ENCODE measurements at places on chromosomes 7 and 10.

GRCh38 chr10:125029584-125030242, 87.8 kb downstream of the ZRANB1 start:
- DNase-seq = no peak

GRCh38 chr10:31723106-31723750, 205.4 kb downstream of the ARHGAP12 start:
- DNase-seq = no peak

DNA sequence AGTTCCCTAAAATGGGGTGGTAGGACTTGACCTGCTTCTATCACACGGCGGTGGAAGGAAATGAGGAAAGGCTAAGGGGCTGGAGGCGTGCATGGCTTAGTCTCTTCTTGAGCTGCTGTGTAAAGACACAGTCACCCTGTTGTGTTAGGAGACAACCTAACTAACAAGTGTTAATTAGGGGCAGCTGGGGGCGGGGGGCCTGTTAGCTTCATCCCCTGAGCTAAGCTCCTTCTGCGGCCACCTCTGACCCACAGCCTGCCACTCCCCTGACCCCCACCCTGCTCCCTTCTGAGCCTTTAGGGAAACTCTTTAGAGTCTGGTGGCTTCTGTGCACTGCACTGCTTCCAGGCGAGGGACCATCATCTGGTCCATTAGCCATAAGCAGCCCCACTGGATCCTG, 28.0 kb downstream of the COL17A1 start:
- no peak for DNase-seq

GRCh38 chr7:64869121-64869725, 33.9 kb upstream of the ZNF273 start:
- no peak for DNase-seq

- DNase-seq = no peak
These were observed 64.5 kb upstream of the PDLIM1 start for GRCh38 chr10:95355301-95355700.
